SJCRH30 (cell line): ENCODE measurements at places on chromosomes 2 and 18. TPM values are rescaled to one million over a fixed set of nuclear protein-coding genes. Genes with fewer than 3 reads are reported as not detected.

Gene ST8SIA5
- total RNA-seq: 3.2 and 3.8 TPM in 2 replicates

Gene CYP27C1
- total RNA-seq: 0.30 and 0.35 TPM in 2 replicates

Gene ANKRD62
- total RNA-seq: not detected in 2 replicates

Gene DPYSL5
- 1.2 TPM in 2 replicates for total RNA-seq

Gene RNU2-63P
- not detected in 2 replicates for total RNA-seq

Gene LYPD6B
- total RNA-seq: not detected in 2 replicates
